ENCODE measurements at places on chromosomes 16 and 17.
A peak's percentile ranks its signal among the peaks of the same experiment; 100 is the strongest.

DNA sequence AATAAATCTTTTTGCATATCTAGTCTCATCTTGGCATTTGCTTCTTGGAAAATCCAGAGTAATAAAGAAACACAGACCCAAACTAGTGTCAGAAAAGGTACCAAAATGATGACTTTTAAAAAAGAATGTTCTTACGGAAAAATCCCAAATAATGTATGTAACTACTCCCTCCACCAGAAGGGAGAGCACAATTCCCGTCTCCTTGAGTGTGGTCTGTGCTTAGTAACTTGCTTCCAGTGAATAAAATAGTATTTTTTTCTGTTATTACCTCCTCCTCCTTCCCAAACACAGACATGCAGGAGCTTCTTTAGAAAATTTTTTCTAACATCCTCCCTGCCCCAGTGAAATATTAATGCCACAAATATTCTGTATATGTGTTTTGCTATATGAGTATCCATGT, 358.1 kb downstream of the ZFHX3 start:
- DNase-seq: no peak

- no peak for DNase-seq
These were observed 25.1 kb upstream of the ADGRG1 start for GRCh38 chr16:57603115-57604024.

DNA sequence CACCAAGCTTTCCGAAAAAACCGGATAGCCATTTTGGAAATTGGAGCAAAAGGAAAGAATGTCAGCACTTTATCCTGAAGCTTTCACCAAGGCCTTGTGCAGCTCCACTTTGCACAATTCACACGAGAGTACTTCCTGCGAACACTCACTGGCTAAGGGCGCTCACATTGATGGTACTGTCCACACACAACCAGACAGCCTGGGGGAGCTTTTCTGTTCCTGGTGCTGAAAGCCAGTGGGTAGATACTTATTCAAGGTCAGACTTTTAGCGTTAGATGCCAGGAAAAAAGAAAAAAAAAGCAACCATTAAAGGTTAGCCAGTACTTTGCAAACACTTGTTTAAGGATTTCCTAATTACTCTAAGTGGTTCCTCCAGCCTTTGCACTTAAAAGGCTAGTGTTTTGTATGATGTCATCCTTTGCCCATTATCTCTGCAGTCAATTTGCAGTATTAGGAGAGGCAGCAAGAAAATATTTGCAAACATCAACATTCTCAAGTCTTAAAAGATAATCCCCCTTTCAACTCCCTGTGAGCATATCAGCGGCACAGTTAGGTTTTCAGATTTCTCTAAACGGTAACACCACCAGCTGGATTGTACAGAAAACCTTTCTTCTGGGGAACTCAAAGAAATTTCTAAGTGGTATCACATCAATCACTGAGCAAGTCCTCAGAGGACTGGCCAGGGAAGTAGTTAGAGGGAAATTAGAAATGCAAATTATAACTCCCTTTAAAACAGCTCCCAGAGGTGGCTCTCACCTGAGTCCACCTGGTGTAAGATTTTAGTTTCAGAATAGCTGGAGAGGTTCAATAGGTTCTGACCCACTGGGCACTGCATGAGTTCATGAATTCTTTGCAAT, 243.4 kb upstream of the IRX5 start:
- DNase-seq: no peak

- no peak for DNase-seq
These were observed 5.4 kb downstream of the SCPEP1 start for GRCh38 chr17:56983366-56983765.

DNA sequence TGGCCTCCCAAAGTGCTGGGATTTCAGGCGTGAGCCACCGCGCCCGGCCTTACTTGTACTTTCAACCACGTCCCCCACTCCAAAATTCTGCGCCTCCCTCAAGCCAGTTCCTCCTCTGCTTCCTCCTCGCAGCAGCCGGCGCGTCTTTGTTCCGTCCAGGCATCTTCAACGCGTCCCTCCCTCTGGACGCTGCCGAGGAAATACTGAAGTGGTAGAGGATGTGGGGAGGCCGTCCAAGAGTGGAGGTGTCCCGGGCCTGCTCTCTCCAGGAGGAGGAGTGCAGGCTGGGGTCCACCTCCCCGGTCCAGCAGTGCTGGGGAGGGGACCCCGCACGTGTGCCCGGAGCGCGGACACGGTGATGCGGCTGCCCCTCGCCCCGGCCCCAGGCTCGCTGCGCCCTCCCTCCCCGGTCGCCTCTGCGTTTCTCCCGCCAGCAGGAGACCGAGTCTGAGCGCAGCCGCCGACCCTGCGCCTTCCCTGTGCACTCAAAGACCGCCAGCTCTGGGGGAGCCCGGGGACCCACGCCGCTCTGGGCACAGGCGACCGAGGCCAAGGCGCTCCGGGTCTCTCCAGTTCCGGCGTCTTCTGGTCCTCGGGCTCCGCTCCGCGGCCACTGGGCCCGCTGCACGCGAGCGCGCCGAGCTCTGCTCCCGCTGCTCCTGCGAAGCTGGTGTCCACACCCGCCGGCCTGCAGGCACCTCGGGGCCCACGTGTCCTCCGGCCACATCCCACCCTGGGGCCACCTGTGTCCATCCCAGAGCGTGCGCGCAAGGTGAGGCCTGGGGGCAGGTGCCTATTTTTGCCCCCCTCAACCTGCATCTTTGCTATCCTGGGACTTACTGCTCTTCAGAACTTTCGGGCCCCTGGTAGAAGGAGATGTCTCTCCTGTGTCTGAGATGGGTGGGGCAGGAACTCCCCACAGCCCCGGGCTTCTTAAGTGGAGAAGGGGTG, 31.7 kb downstream of the OSBPL7 start:
- peak; percentile 40 for DNase-seq

DNA sequence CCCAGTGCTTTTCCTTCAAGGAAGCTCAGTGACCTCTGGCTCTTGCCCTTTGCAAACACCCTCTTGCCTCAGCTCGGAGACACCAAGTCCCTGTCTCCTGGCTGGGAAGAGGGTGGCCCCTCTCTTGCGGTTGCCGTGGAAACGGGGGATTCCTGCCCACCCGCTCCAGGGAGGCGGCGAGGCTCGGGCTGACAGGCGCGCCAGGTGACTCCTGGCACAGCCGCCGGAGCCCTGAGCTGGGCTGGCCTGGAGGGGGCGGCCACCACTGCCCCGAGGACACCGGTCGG, 71.4 kb downstream of the ABR start:
- DNase-seq: no peak

DNA sequence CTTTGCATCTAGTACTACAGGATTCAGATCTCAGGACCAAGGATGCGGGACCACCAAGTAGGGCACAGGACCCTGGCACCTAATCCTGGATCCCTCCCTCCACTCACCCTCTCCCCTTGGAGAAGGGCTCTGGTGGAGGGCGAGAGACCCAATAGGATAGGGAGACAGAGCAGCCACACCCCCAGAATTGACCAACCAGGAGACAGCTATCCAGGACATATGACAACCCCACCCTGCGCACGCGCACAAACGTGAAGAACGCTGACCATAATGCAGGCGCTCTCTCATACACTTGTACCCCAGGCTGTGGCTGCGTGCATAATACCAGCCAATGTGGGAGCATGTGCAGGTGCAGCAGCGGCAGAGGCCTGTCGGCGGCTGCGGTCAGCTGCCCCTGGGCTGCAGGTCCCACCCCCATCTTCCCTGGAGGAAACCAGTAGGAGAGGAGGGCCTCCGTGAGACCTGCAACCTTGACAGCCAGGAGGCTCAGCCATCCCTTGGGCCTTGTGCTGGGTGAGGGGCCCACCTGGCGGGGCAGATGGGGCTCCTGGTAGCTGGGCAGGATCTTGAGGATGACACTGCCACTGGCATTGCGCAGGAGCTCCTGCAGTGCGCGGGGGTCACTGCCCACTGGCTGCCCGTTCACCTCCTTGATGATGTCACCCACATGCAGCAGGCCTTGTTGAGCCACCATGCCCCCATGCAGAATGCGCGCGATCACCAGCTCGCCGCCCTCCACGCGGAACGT, 25.4 kb downstream of the MPP2 start:
- no peak for DNase-seq

DNA sequence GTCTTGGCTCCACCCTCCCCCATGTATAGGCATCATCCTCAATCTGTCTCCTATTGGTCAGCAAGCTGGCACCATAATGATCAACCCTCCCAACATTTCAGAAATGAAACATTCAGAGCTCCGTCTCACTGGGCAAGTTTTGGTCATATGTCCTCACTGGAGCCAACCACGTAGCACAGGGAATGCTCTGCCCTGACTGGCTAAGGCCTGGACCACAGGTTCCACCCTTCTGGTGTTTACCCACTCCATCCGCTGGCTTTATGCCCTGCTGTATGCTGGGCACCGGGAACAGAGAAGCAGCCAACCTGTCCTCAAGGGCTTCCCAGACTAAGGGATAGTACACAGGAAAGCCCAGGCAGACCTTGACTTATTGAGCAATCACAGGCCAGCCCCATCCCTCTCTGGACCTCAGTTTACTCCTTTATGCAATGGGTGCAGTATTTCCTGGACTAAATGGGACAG, 20.5 kb downstream of the MYO15A start:
- no peak for DNase-seq

DNA sequence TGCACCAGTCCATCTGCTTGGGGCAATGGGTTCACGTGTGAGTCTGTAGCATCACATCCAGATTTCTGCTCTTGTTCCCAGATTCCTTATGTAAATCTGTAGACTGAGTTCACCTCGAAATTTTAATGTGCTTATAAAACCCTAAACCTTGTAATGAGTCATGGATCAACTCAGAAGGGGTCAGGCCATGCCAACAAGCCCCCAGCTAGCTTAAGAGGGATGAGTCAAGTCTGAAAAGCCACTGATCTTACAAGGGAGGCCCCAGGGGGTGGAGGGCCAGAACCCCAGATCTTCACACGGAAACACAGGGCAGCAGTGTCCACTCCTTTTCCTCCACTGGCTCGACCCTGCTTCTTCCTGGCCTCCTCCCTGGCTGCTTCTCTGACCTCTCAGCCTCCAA, 399.1 kb upstream of the CDH5 start:
- no peak for DNase-seq

DNA sequence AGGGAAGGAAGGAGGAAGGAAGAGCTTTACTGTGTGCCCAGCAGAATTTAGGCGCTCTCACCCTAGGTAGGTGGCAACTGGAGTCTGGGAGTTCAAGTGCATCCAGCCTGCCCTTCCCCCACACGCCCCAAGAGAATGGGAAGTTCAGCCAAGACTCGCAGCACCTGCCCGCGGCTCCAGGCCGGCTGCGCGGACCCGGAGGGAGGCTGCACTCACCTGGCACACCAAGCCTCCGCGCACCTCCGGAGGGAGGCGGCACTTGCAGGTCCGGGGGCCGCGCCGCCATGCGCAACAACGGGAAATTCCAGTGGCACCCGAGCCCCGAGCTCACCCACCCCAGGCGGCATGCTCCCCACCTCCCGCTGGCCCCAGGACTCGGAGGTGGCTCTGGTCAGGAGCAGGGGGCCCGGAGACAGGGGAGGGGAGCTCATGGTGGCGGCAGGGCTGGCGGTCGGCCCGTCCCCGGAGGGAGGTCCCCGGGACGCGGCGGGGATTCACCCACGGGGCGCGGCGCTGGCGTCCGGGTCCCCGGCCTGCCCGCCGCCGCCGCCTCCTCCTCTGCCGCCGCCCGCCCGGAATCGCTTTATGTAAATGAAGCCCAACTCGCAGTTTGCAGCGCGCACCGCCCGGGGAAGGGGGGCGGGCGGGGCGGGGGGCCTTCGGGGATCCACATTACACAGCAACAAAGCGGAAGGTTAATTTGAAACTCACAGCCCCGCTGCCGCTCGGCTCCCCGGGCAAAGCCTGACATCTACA, at the start of gene ZFHX3:
TSS of gene ZFHX3 (minus strand) at position 593 of the 756 bp plus-strand sequence. CDS start 87,983 bp downstream, outside the sequence.
- peak; percentile 40 for DNase-seq

DNA sequence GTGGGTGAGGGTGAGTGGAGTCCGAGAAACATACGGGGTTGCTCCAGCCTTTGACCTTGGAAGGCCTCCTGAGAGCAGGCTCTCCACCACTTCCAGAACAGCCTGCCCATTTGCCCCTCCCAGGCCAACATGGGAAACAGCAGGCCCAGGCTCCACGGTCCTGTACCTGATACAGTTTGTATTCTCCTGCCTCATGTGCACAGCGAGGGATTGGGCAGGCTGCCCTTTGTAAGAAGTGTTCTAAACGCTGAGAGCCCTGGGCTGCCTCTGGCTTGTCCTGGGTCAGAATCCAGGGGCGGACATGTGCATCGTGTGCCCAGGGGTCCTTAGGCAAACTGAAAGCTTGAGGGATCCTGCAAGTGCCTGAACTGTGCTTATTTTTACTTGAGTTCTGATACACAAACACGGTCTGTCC, 3.4 kb upstream of the CBX2 start:
- no peak for DNase-seq

DNA sequence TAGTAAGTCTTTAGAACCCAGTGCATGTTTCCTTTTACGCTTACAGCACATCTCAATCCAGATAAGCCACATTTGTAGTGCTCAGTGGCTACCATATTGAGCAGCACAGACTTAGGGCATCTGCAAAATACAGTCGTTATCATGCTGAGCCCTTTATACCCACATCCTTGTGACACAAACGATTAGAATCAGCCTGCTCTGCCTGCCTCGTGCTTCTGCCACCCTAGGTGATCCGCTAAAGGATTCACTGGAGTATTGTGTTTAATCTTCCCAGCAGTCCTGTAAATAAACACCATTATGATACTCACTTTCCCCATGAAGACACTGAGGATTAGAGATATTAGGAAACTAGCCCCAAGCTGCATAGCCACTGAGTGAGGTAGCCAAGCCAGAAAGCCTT, 51.3 kb upstream of the FA2H start:
- no peak for DNase-seq

GRCh38 chr17:34567691-34568465, 11.5 kb upstream of the TMEM132E start:
- no peak for DNase-seq

GRCh38 chr16:66050991-66051390, 315.5 kb upstream of the CDH5 start:
- no peak for DNase-seq

DNA sequence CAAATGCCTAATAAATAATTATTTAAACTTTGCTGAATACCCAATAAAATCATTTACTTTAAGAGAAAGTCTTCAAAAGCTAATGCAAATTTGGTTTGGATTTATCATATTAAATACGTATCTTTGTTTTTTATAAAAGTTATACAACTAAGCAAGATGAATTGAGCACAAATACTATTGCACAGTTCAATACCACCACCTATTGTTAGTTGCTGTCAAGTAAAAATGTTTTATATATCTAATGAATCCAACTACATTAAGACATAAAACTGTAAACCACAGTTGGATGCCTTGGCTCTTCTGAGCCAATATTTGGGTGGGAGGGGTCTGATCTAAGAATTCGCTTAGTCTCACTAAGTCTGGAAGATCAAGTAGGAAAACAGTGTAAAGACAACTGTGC, 7.7 kb downstream of the FBXL20 start:
- no peak for DNase-seq

DNA sequence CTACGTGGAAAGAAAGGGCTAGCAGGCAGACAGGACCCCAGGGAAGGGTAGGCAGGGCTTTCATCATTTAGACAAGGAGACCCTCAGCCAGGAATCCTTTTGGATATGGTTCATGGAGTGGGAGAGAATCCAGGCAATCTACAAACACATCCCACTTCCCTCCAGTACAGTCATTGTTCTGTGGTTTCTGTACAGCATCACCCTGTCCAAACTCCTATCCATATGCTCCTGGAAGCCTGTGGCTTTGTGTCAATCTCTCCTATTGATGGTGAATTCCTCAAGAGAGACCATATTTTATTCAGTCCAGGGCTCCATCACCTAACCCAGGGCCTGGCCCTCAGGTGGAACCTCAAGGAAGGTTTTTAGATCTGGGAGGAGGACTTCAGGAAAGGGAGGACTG, 99.2 kb downstream of the SPACA3 start:
- no peak for DNase-seq

GRCh38 chr16:4525634-4526277, 12.8 kb downstream of the CDIP1 start:
- DNase-seq: no peak
